Fibroblast of lung (primary cell): ENCODE measurements at places on chromosomes 6 and 20.

DNA sequence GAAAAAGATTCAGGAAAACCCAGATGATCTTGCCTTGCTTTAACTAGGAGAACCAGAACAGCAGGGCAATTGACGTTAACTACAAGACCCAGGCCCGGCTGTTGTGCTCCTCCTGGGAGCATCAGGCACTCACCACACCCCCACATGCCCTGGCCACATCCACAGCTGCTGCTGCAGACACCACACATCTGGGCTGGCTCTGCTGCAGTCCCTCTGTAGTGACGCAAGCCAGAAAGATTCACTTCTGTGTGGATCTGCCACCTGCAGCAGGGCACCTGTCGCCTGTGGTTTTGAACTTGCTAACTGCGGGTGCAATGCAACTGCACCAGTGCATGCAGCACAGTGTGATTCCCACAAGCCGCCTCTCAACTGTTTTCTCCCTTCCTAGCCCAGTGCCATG, 228.8 kb downstream of the SYNDIG1 start:
- DNase-seq = no peak

DNA sequence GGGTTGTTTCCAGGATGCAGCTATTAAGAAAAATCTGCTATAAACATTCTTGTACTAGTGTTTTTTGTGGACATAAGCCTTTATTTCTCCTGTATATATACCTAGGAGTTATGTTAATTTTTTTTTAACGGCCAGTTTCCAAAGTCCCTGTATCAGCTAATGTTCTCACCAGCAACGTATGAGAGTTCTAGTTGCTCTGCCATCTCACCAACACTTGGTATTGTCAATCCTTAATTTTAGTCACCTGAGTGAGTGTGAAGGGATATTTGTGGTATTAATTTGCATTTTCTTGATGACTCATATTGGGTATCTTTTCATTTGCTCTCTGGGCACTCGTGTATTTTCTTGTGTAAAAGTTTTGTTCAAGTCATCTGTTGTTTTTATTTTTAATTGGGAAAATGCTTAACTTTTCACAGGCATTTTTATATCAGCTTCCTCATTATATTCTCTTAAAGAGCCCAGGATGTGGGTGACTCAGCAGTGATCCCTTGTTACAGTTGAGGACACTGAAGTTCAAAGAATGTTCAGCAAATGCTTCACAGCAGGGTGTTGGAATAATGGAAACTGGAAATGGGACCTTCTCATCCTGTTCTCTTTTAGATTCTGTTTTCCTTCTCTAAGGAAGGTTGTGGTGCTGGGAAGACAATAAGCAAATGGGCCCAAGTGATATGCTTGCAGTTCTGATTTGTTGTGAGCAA, 211.7 kb upstream of the PRND start:
- DNase-seq = peak; percentile 52

GRCh38 chr6:151199991-151200390, 39.8 kb upstream of the AKAP12 start:
- no peak for DNase-seq

DNA sequence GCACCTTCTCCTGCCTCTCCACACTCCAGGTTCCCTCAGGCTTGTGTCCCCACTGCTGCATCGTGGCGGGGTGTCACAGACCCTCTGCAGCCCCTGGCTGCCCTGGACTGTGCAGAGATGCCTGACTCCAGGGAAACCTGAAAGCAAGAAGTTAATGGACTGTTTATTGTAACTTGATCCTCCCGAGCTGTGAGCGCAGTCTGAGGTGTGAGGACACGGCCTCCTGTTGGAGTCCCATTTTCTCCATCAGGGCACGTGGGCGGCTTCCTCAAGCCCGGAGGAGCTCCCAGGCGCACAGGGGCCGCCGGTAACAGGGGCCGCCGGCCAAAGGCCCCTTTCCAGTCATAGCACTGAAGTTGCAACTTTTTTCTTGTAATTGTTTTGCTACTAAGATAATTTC, 16.9 kb downstream of the RBM38 start:
- peak; percentile 30 for DNase-seq
